ENCODE measurements at places on chromosomes 16 and 17.

DNA sequence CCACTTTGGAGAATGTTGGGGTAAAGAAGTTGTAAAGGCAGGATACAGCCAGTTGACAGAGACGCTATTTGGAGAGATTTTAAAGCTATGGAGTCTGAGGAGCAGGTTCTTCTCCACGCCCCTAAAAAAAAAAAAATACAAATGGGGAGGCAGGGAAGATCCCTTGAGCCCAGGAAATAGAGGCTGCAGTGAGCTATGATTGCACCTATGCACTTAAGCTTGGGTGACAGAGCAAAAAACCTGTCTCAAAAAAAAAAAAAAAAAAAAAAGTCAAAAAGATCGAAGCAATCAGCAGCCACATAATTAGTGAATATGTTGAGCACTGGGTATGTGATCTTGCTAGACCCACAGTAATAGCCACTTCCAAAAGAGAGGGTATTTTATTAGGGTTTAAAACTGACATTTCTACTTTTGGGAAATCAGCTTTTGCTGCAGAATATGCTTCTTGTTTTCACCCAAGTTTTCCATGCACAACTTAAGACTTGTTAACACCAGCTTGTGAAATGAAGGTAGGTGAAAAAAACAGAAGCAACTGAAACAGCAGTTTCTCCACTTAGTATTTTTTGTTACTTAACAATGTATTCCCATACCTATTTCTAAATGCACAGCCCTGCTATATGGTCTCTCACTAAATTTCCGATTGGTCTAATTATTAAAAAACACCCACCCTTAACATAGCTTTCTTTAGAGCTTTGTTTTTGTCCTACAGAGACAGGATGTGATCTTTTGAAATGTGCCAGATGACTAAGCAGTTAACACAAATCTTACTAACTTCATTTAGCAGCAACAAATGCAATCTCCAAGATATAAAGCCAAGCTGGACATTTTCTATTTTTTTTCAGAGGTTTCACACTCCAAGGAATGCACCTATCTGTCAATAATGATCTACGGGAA lies 2.5 kb upstream of the ARL6IP1 start:
- no peak for DNase-seq

DNA sequence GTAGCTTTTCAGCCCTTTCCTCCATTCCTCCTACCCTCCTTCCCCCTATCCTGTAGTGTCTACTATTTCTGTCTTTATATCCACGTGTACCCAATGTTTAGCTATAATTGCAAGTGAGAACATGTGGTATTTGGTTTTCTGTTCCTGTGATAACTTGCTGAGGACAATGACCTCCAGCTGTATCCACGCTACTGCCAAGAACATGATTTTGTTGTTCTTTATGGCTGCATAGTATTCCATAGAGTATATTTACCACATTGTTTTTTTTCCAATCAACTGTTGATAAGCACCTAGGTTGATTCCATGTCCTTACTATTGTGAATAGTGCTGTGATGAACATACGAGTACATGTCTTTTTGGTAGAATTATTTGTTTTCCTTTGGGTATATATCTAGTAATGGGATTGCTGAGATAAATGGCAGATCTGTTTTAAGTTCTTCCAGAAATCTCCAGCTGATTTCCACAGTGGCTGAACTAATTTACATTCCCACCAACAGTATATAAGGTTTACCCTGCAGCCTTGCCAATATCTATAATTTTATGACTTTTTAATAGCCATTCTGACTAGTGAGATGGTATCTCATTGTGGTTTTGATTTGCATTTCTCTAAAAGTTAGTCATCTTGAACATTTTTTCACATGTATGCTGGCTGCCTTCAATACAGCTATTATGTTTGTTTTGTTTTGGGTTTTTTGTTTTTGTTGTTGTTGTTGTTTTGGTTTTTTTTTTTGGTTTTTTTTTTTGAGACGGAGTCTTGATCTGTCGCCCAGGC lies 10.9 kb upstream of the COPRS start:
- DNase-seq = no peak

DNA sequence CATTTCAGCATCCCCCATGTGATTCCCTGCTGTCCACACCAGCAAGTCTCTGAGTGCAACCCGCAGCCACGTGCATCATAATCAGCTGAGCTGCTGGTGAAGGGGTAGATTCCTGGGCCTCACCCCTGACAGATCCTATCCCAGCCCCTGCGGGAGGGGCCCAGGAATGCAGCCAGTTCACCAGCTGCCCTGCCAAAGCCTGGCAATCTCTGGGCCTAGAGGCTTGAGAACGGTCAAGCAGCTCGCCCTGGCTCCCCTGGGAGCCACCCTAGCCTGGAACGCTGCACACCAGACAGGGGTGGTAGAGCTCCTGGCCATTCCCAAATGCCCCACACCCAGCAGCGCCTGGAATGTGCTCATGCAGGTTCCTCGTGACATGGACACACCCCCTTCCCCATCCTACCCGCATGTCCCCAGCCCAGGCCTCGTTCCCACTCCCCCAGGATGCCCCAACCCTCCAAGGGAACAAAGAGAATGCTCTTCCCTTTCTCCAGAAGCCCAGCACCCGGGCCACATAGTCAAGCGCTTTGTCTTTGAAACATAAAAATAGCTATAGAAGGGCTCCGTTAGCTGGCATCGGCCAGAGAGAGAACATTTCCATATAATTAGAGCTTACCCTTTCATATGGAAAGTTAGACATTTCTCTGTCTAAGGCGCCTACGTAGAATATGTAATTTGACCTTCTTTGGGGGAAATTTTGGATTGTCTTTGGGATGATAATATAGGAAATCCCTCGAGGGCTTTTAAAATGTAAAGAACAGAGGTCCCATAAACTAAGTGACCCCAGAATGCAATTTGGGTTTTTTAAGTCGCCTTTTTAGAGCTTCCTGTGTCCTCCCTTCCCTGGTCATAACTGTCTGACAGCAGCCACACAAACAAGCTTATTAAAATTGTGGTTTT lies 3.4 kb downstream of the CEP295NL start:
- no peak for DNase-seq

DNA sequence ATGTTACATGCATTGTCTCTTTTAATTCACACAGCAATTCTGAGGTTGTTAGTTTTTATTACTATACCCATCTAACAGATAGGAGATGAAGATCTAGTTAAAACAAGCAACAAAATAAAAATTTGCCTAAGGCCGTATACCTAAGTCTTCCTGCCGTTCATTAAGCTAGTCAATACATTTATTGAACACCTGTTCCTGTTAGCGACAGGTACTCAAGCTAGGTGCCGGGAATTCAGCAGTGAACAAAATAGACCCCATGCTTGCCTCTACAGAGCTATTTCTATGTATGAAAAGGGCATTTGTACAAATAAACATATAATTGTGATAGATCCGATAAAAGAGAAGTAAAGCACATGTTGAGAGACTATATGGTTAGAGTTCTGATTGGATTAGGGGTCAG lies 3.4 kb upstream of the VPS53 start:
- no peak for DNase-seq

GRCh38 chr16:2058872-2059271 lies 11.1 kb downstream of the TSC2 start:
- no peak for DNase-seq

GRCh38 chr17:77634710-77635109 lies 323.8 kb upstream of the TNRC6C start:
- no peak for DNase-seq

DNA sequence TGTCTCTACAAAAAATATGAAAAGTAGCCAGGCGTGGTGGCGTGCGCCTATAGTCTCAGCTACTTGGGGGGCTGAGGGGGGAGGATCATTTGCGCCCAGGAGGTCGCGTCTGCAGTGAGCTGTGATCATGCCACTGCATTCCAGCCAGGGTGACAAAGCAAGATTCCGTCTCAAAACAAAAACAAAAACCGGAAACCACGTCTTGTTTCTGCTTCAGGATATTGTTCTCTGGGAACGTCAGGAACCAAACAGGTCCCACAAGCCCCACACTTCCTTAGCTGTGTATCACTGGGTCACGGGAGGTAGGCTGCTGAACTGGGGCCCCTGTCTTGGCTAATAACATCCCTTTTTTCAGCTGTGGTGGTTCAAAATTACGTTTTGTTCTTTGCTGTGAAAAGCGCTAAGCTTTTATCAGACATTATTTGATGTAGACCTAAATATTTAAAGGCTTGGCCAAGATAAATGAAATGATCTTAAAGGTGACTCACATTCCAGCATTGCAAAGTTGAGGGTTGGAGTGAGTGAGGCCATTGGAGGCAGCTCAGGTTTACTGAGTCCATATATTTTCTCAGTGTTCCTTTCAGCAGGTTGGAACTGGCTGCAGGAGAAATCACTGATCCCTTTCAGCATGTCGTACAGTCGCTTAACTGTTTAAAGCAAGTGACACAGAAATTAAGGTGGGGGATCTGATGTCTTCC lies 16.4 kb upstream of the SEC14L1 start:
- no peak for DNase-seq

- DNase-seq = no peak
Observed at GRCh38 chr17:76326306-76326705, 18.2 kb upstream of the QRICH2 start.

DNA sequence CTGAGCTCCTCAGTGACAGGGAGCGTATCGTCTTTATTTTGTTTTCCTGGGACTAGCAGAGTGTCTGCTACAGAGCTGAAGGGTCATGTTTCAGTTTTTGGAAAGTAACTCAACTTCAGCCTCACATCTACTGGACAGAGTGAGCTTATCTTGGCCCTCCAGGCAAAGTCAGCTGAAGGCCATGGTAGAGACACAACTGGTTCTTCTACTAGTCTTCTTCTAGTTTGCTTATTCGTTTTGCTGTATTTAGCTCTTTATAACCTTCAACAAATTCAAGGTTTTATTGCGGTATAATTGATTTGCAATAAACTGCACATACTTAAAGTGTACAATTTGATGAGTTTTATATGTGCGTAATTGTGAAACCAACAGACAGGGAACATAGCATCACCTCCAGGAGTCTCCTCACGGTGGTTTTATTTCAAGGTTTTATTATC lies 6.1 kb upstream of the PRKCA start:
- no peak for DNase-seq

- no peak for DNase-seq
Observed at GRCh38 chr17:10243883-10244844, 45.8 kb upstream of the GAS7 start.

GRCh38 chr17:36002631-36003030 lies 1.3 kb upstream of the CCL15 start:
- no peak for DNase-seq

- no peak for DNase-seq
Observed at GRCh38 chr16:69150146-69150865, 17.9 kb downstream of the UTP4 start.

DNA sequence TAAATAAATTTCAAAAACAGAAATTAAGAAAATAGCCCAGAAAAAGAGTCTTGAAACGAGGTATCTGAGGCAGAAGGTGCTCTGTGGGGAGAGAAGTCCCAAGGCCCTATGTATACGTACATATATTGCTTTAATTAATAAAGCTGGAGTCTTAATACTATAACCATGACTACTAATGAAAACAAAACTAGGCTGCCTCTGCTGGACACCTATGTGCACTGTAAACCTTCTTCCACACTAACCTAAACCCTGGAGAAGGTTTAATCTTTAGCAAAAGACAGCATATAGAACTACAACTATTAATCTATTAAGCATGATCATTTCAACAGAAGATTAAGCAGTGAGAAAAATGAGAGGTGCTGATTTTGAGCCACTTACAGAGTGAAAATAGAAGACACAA lies 153.9 kb upstream of the C17orf78 start:
- DNase-seq = no peak

- DNase-seq = no peak
Observed at GRCh38 chr16:72210555-72210954, 38.6 kb upstream of the PMFBP1 start.

- DNase-seq = no peak
Observed at GRCh38 chr17:82840431-82840831, 609 bp upstream of the ZNF750 start.

DNA sequence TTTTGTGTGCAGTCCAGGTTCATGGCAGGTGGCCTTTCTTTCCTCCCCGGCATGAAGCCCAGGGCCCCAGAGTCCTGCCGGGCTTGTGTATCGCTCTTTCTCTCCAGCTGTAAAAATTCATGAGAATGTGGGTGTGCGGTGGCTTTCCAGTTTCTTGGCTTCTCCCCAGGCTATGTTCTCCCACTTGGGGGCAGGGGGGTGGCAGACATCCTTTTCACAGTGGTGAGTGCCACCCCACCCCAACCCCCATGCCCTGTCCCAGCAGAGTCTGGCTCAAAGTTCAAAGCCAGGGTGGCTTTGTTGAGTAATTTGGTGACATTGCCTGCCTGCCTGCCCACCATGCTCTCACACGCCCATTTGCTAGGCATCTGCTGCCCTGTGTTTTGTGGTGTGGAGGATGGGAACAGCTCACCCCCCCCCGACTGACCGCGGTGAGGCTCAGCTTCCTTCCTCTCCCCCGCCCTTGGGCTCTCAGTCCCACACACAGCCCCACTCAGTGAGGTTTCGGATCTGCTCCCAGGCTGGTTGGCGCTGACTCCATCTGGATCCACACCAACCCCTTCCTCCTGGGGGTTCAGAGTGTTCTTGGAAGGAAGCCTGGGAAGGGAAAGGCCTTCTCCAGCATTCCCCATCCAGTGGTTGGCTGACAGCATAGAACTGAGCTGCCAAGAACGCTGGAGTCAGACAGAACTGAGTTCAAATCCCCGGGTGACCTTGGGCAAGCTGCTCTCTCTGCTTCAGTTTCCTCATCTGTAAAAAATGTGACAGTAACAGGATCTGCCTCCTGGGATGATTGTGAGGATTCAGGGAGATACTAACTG lies 36.0 kb downstream of the CHD9 start:
- no peak for DNase-seq

GRCh38 chr16:84044118-84044488 lies 1.5 kb upstream of the SLC38A8 start:
- no peak for DNase-seq

GRCh38 chr16:22372882-22373661 lies 1.3 kb downstream of the CDR2 start:
- DNase-seq = no peak

DNA sequence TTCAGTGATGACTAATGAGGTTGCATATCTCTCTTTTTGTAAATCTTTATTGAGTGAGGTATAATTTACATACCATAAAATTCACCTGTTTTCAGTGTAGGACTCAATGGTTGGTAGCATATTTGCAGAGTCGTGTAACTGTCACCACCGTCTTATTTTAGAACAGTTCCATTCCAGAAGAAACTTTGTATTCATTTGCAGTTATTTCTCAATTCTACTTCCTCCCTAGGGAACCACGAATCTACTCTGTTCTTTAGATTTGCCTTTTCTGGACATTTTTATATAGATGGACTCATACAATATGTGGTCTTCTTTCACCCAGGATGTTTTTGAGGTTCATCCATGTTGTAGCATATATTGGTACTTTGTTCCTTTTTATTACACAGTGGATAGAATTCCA lies 3.7 kb downstream of the FTO start:
- no peak for DNase-seq

GRCh38 chr17:56325313-56326000 lies 172.2 kb downstream of the ANKFN1 start:
- no peak for DNase-seq

GRCh38 chr16:86716649-86717048 lies 138.3 kb downstream of the FOXL1 start:
- DNase-seq = no peak

DNA sequence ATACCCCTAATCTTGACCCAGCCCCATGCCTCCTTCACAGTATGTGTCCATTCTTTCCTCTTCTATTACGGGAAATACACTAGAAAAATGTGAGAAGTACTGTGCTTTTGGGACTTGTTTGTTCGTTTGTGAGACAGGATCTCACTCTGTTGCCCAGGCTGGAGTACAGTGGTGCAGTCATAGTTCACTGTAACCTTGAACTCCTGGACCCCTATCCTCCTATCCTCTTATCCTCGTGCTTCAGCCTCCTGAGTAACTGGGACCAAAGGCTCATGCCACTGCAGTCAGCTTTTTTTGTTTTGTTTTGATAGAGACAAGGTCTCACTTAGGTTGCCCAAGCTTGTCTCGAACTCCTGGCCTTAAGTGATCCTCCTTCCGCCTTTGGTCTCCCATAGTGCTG lies 29.9 kb upstream of the RASL10B start:
- DNase-seq = no peak
